ENCODE measurements at places on chromosomes 2 and 18.

DNA sequence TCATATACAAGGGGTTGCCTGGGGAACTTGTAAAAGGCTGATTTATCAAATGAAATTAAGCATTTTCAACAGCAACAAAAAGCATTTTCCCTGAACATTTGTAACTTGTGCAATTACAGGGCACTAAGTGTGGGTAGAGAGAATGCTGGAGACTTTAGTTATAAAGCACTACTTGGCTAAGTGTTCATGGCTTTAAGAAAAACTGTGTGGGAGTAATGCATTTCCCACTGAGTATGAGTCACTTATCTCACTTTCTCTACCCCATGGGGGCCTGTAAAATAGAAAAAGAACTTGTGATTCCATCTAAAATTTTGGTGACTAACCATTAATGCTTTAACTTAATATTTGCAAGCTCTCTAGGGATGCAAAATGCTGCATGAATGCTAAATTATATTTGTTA is 193.4 kb downstream of the CCDC102B start:
- no peak overlapping the region for H3K27ac ChIP-seq
- H3K36me3 ChIP-seq: no peaks in the 10 kb centered on the region
- H3K4me3 ChIP-seq: no peak overlapping the region
- H3K27me3 ChIP-seq: no peaks in the 10 kb centered on the region
- peak; percentile 26 for DNase-seq

GRCh38 chr2:160719116-160719515 is 225.5 kb upstream of the RBMS1 start:
- H3K36me3 ChIP-seq: no peaks in the 10 kb centered on the region
- no peaks in the 10 kb centered on the region for H3K4me1 ChIP-seq
- no peaks in the 10 kb centered on the region for H3K27me3 ChIP-seq
- no peak overlapping the region for H3K27ac ChIP-seq
- no peak overlapping the region for H3K4me3 ChIP-seq

DNA sequence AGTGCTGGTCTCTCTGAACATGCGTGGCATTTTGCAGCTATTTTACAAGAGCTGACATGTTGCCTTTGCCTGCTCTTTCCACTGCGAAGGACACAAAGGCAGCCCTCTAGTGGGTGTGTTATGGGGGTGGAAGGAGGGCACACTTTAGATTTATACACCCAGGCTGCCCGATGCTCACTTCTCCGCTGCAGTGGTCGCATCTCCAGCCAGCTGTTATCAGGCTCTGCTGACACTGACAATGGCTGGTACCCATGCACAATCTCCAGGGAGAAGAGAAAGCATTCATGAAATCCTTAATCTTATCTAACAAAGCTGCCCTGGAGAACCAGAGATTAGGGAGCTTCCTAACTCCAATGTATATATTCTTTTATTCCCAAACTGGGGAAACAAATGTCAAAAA is 113.5 kb downstream of the EPHA4 start:
- H3K4me3 ChIP-seq: no peak overlapping the region
- peaks cover 4% of the 10 kb centered on the region for H3K4me1 ChIP-seq
- H3K27me3 ChIP-seq: no peaks in the 10 kb centered on the region
- DNase-seq: peak; percentile 78
- H3K36me3 ChIP-seq: no peaks in the 10 kb centered on the region

- no peaks in the 10 kb centered on the region for H3K36me3 ChIP-seq
- H3K27me3 ChIP-seq: no peaks in the 10 kb centered on the region
- no peak overlapping the region for H3K27ac ChIP-seq
- no peak for DNase-seq
- no peak overlapping the region for H3K4me3 ChIP-seq
Observed at GRCh38 chr2:69995511-69995910, 34.1 kb upstream of the ASPRV1 start.

DNA sequence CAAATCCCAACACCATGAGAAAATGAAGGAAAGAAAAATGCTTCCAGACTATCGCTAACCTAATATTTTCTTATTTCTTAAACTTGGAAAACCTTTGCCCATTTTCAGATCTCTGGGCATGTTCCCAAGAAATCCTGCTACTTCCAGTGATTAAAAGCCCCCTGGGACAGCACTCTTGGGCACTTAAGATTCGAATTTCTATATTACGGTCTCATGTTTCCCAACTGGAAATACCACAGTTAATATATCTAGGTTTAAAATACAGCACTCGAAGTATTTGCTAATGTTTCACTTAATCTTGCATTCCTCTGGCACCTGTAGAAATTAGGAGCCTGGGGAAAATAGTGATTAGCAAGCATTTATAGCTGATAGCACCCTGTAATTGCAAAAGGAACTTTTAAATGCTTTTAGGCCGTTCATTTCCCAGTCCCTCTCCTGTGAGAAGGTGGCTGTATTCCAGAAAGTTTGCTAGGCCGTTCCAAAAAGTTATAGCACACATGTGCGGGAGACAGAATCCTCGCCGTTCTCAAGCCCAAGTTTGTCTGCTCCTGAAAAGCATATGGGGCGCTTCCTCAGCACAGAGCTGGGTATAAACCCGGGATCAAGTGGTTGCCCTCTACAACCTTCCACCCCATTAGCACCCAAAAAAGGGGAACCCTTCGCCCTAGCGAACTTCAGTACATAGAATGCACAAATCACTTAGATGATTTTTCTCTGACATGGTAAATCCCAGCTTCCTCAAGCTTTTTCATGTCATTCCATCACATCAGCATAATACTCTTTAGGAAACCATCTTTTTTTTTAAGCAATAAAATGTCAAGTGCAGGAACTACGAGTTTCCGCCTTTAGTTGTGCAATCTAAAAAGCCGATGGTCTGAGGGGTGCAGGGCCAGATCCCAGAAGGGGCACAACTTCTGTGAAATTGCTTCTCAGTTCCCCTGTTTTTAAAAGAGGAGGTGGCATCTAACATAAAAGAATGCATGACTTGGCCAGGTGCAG is 60.6 kb downstream of the DIPK1C start:
- H3K27me3 ChIP-seq: no peaks in the 10 kb centered on the region
- no peaks in the 10 kb centered on the region for H3K4me1 ChIP-seq
- no peaks in the 10 kb centered on the region for H3K36me3 ChIP-seq
- H3K27ac ChIP-seq: no peak overlapping the region

GRCh38 chr2:72765997-72766609 is 59.7 kb downstream of the EXOC6B start:
- H3K27me3 ChIP-seq: no peaks in the 10 kb centered on the region
- H3K4me1 ChIP-seq: no peaks in the 10 kb centered on the region
- no peak overlapping the region for H3K4me3 ChIP-seq
- H3K27ac ChIP-seq: no peak overlapping the region
- DNase-seq: no peak

DNA sequence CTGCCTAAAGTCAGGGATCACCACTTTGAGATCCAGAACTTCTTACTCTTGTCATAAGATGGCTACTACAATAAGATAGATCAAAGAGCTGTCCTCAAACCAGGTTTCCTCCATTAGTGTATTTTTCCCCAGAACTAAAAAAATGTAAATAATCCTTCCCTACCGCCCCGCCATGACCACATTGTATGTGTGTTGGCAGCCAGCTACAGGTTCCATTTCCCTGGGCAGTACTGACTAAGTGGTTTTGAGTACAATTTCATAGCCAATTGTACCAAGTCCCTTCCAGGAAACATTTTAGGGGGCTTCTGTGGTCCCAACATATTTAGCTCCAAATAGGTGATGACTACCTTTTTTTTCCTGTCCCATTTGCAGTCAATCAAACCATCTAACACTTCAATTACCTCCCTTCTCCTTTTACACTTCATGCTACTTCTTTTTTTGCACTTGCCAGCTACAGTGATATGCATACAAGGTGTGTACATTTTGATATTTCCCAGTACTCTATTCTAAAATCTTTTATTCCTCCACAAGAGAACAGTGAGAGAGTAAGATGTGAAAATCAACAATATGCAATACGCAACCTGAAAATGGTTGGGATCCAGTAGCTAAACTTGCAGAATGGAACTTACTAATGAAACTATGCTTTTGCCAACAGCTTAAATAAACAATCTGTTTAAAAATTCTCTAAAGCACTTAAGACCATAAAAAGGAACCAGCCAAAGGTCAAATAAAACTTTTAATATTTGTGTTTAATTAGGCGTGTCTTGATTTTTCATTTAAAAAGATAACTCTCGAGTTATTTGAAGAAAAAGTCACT is 3.9 kb downstream of the PUM2 start:
- no peaks in the 10 kb centered on the region for H3K27me3 ChIP-seq
- no peaks in the 10 kb centered on the region for H3K36me3 ChIP-seq
- no peak overlapping the region for H3K4me3 ChIP-seq
- H3K4me1 ChIP-seq: peaks cover 8% of the 10 kb centered on the region
- H3K27ac ChIP-seq: no peak overlapping the region

DNA sequence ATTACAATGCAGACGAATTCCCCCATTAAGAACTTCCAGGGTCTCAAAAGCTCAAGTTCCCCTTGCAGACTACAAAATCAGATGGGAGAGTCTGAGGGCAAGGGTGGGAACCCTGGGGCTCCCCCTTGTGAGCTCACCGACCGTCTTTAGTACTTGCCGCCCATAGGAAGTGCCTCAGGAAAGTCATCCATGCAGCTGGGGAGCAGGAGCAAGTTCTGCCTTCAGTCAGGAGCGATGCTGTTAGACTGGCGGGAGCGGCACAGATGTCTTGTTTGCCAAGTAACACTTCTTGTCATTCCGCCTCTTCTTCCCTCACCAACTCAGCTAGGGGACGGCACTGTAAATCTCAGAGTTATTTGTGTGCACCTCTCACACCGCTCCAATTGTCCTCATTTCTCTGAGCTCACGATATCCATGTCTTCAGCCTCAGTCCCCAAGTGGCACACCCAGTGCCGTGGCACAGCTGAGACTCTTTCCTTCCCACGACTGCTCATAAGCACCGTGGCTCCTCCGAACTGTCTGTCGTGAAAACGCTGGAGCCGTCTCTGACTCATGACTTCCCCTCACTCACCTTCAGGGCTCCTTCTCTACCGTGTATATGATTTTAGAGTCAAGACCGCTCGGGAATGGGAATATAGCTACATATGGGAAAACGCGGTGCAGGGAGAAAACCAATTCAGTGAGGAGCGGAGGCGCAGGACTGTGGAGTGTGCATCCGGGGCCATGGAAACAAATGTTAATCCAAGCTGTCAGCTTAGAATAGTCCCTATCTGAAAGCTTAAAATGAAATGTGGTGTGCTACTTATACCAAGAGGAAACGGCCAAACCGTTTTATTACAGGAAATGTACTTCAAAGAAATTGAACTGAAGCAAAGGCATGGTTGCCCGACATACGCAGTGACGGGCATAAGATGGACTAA is 34.0 kb downstream of the UXS1 start:
- DNase-seq: no peak
- peaks cover 4% of the 10 kb centered on the region for H3K4me1 ChIP-seq
- H3K27me3 ChIP-seq: no peaks in the 10 kb centered on the region
- H3K4me3 ChIP-seq: no peak overlapping the region
- no peak overlapping the region for H3K27ac ChIP-seq

GRCh38 chr2:7740114-7740513 is 822.9 kb downstream of the RNF144A start:
- DNase-seq: no peak
- H3K4me1 ChIP-seq: no peaks in the 10 kb centered on the region
- no peak overlapping the region for H3K4me3 ChIP-seq
- no peak overlapping the region for H3K27ac ChIP-seq
- no peaks in the 10 kb centered on the region for H3K36me3 ChIP-seq

- H3K36me3 ChIP-seq: no peaks in the 10 kb centered on the region
- no peak overlapping the region for H3K27ac ChIP-seq
- H3K4me1 ChIP-seq: peaks cover 2% of the 10 kb centered on the region
- H3K4me3 ChIP-seq: no peak overlapping the region
Observed at GRCh38 chr2:30026091-30027055, 105.0 kb upstream of the ALK start.

GRCh38 chr2:61841286-61841685 is 12.6 kb downstream of the FAM161A start:
- no peak overlapping the region for H3K4me3 ChIP-seq
- no peak overlapping the region for H3K27ac ChIP-seq
- no peaks in the 10 kb centered on the region for H3K4me1 ChIP-seq

DNA sequence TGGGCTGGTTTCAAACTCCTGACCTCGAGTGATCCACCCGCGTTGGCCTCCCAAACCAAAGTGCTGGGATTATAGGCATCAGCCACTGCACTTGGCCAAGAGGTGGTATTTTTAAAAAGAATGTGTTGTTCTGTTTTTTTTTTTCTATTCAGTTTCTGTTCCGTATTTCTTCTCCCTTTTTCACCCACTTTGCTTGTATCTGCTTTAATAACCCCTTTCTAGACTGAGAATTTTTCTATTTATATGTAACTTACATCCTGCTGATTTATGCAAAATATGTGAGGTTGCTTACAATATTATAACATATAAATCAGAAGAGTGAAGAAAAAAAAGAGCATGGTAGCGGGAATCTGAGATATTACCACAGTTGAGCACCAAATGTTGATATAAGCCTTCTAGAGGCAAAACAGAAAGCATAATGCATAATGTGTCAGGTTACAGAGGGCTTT is 17.2 kb upstream of the LYPD6B start:
- no peaks in the 10 kb centered on the region for H3K4me1 ChIP-seq
- H3K27ac ChIP-seq: no peak overlapping the region
- H3K4me3 ChIP-seq: no peak overlapping the region
- no peaks in the 10 kb centered on the region for H3K36me3 ChIP-seq
- no peak for DNase-seq
- no peaks in the 10 kb centered on the region for H3K27me3 ChIP-seq

- H3K4me3 ChIP-seq: no peak overlapping the region
- H3K27ac ChIP-seq: no peak overlapping the region
- H3K36me3 ChIP-seq: no peaks in the 10 kb centered on the region
Observed at GRCh38 chr2:157107877-157108276, 149.6 kb upstream of the GALNT5 start.

- no peak overlapping the region for H3K27ac ChIP-seq
- no peak overlapping the region for H3K4me3 ChIP-seq
- no peaks in the 10 kb centered on the region for H3K27me3 ChIP-seq
- no peaks in the 10 kb centered on the region for H3K36me3 ChIP-seq
- no peak for DNase-seq
- no peaks in the 10 kb centered on the region for H3K4me1 ChIP-seq
Observed at GRCh38 chr2:205408696-205409095, 273.6 kb upstream of the NRP2 start.

DNA sequence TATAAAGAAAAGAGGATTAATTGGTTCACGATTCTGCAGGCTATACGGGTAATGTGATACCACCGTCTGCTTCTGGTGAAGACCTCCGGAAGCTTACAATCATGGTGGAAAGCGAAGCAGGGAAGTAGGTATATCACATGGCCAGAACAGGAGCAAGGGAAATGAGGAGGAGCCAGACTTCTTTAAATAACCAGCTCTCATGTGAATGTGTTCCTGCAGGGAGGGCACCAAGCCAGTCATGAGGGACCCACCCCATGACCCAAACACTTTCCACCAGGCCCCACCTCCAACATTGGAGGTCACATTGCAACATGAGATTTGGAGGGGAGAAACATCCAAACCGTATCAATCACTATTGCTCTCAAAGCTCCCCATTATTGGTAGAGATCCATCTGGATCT is 61.8 kb downstream of the EFEMP1 start:
- no peaks in the 10 kb centered on the region for H3K27me3 ChIP-seq
- no peaks in the 10 kb centered on the region for H3K36me3 ChIP-seq
- H3K4me1 ChIP-seq: no peaks in the 10 kb centered on the region

Measured in mesendoderm (in vitro differentiated cells).